ENCODE measurements at places on chromosomes 12 and 14.

- no peak for DNase-seq
Measured at GRCh38 chr12:32567296-32567674, 111.8 kb upstream of the DNM1L start.

DNA sequence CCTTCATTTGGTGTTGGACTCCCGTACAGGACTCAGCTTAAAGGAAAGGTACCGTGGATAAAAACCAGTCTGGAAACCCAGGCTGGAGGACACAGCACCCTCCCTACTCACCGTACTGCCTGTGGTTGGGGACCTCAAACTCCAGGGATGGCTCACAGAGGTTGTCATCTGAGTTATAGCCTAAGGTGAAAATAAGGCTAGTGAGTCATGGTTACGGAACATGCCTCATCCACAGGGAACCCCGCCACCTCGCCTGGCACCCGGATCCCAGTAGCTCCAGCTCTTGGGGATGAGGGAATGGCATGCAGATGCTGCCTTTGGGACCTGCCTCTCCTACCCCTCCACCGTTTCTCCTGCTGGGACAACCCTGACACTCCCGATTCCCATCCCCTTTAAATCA lies 36.8 kb upstream of the GPR68 start:
- DNase-seq: no peak

- no peak for DNase-seq
Measured at GRCh38 chr14:38948576-38948975, 154.5 kb downstream of the SEC23A start.

DNA sequence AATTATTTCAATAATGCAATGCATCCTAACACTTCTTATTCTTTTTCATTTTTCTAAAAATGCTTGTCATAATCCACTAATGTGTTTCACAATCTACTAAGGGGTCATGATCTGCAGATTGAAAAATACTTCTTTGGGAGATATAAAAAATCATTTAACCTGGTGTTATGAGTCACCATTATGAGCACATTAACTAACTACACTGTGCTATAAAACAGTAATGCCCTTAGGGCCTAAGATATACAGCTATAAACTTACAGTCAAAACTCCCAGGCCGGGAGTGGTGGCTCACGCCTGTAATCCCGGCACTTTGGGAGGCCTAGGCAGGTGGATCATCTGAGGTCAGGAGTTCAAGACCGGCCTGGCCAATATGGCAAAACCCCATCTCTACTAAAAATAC lies 14.2 kb downstream of the ATXN2 start:
- DNase-seq: no peak

DNA sequence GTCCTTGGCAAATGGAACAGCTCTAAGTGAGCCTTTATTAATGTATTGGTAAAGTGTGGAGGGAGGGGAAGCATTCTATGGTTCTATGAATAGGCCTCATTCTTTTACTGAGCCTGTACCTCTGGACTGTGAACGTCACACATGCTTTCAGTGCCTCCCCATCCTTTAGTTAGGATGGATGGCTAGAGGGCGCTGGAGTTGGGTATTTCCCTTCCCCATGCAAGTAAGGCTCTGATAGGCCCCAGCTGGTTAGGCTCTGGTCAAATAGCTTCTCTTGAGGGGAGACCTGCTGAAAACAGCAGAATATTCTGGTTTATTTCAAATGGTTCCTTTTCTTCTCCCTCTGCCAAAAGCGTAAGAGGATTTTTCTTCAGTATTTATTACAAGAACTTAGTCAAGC lies 860.9 kb upstream of the MDGA2 start:
- no peak for DNase-seq

DNA sequence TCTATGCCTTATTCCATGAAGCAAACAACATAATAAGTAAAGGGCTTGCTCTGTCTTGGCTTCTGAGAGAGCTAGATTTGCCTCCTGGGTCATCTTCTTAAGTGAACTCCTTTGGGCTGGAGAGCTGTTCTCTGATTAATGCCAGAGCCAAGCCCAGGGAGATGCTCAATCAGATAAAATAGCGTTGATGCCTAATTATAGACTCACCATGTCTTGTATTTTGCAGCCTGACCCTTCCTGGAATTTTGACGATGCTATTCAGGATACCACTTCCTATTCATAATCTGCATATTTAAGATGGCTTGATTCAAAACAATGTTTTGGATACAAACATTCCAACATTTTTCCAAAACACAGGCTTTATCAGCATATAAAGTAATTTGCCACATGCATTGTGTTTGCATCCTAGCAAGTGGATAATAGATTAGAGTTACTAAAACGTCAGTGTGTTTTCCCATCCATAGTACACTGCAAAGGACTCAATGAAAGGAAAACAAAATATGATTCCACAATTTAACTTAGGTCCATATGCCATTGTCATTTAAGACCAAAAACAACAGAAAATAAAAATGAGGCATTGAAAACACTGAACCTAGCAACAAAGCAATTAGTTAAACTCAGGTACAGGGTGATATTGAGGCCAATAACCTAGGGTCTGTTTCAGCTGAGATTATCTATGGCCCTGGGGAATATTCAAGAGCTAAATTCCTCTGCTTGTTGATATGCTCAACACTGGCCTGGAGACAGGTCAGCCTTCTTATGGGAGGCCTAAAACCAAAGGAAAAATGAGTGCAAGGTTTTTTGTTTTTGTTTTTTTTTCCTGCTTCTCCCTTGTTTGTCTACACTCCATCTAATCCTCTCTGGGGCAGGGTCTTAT lies 184.2 kb upstream of the FOXN3 start:
- DNase-seq: no peak

DNA sequence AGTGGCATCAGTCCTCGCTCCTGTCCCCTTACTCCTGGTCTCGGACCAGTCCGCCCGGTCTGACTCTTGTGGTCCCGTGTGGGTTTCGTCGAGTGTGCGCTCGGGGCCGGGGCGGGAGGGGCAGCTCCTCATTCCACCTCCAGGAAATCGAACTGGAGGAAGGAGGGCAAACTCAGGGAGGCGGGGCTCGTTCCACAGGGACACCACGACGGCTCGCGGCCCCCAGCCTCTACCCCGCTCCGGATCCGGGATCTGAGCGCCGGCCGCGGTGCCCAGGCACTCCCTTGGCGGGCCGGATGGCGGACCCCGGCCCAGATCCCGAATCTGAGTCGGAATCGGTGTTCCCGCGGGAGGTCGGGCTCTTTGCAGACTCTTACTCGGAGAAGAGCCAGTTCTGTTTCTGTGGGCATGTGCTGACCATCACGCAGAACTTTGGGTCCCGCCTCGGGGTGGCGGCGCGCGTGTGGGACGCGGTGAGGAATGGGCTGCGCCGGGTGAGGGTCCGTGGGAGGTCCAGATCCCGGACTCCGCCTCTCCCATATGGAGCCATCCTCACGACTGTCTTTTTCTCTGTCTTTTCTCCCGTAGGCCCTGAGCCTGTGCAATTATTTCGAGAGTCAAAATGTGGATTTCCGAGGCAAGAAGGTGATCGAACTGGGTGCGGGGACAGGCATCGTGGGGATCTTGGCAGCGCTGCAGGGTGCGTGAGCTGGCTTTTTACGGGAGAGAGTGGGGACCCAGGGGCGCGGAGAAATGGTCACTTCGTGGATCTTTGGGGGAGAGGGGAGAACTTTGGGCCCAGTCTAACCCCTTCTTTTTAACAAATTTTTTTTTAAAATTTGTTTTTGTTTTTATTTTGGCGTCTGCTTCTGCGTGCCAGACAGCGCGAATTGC lies at the start of gene EEF1AKMT3:
Gene EEF1AKMT3 (plus strand): TSS at position 186 of the 894 bp plus-strand sequence. CDS start 111 bp downstream, at position 297.
- no peak for DNase-seq

DNA sequence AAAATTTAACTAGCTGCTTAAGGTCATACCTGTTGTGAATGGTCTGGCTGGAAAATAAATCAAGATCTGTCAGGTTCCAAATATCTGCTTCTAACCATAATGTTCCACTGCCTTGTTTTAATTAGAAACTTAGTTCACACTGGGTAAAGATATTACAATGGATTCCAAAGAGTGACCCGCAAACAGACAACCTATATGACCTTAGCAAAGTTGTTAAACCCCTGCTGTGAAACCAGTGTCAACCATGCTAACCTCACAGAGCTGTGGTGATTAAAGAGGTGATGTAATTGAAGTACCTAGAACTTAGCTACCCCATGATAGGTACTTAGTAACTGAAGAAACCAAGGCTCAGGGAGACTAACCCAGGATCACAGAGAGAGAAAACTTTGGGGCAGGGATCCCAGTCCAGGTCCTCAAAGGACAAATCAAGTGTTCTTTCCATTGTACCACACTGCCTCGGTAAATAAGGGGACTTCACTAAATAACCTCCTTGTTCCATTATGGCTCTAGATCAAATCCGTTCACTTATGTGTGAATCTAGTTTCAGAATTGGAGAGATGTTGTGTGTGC lies 2.2 kb downstream of the GUCY2C start:
- no peak for DNase-seq

GRCh38 chr12:108326254-108326750 lies 12.8 kb downstream of the CMKLR1 start:
- DNase-seq: no peak

DNA sequence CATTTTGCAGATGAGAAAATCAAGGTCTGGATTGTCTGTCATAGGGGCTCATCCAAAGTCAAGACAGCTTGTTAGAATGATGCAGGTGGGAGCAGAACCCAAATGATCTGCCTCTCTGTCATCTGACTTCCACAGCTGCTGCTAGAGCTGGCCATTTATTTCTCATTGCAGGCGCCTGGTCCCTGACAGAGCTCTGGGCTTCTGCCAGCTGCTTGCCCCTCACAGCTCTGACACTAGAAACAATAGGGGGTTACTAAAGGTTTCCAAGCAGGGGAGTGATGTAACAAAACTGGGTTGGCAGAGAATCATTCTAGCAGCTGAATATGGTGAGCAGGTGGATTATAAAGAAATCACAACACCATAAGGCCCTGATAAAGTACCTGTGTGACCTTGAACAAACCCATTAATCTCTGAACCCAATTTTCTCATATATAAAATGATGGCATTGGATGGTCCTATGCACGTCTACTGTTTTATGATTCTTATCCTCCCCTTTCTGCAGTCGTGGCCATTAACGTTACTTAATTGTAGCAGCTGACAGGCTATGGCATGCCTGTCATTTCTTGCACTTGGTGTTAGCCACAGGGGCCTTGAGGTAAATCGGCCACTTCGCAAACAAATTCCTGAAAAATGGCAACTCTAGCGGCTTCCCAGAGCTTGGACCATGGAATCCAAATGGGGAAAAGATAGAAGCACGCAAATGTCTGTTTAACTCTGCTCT lies 134.6 kb downstream of the RMST start:
- no peak for DNase-seq

DNA sequence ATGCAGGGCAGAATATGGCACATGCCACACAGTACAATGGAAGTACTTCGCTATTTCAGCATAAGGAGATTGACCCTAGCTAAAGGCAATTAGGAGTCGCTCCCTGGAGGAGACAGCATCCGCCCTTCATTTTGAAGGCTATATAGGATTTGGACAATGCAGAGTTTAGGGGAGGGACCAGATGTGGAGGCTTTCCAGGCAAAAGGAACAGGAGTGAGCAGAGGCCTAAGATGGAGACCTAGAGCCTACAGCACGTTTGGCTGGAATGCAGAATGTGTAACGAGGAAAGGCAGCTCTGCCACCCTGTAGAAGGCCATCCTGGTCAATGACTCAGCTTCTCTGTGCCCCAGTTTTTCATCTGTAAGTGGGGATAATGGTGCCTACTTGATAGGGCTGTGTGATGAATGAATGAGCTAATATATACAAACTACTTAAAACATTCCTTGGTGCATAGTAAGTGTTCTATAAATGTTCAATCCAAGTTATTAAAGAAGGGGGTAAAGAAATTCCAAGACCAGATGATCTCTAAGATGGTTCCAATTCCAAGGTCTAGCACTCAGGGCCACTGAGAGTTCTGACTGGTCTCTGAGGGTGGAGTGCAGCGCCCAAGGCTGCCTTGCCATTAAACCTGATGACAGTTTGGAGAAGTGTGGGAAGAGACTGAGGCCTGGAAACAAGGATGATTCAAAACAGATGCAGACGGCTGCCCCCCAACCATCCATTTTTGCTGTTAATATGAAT lies 54.3 kb upstream of the FRMD6 start:
- DNase-seq: no peak

DNA sequence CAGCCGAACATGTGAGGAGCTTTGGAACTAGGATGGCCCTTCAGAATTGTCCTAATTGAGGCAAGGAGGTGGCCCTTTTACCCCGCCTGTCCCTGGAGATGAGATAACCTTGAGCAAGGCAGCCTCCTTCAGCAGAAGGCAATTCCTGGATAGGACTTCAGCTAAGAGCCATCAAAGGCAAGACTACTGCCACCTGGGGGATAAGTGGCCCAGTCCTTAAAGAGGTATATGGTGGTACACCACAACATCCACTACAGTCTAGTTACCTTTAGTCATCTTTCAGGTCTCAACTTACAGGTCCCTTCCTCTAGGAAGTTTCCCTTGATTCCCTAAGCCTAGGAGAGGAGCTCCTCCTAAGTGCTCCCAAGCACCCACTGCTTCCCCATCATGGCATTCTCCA lies 204.2 kb upstream of the CDKN3 start:
- DNase-seq: no peak

Measured in stimulated activated CD4-positive, alpha-beta T cell treated with anti-CD3 and anti-CD28 coated beads, Interleukin-4, amount 100 ng/mL, for 48 hours (primary cell).